ENCODE measurements at places on chromosomes 12 and 14.

DNA sequence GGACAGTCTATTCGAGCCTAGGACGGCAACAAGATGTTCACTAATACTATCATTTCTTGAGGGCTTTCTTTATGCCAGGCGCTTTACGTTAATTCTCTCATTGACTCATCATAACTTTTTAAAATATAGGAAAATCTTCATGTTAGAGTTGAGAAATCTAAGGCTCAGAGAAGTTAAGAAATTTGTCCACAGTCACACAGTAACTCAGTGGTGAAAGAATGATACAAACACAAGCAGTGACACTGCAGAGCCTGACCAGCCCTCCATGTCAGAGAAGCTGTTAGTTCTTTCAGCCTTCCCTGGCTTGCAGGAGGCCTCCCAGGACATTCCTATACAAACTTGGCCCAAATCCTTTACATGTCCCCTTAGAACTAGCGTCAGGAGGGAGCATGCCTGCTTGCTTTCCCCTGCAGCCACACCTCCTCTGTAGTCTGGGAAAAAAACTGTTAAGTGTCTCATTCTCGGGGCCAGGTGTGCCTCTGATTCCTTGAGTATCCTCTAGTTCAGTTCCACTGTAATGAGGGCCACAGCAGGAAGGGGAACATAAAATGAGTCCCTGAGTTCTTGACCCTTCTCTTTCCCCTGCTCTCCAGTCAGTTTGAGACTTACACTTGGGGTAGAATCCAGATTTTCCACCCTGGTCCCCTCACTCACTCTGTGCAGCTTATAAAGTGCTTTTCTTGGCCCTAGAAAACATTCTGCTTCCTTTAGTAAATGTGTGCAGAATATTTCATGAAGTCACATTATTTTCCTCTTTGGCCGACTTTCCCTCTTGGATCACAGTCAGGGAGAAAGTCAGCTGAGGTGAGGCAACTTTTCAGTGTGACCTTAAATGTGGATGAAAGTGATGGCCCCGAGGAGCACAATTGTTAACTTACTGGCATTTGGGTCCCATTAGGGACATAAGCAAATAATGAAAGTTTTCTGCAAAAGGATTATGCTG is 152.2 kb upstream of the HIF1A start:
- no peak for DNase-seq

DNA sequence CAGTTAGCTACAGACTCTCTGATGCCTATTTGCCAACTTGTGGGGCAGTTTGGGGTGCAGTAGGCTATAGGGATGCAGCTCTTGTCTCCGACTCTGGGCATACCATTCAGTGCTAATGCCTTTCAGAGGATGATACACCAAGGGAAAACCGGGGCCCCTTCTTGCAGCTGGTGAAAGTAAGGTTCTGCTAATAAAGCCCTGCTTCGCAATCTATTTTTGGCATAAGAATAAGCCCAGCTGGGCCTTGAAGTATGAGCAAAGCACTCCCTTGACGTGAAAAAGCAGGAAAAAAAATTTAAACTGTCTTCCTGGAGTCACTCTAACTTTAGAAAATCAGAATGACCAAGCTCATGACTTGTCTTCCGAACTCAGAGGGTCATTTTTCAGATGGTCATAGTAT is 124.1 kb upstream of the RBM19 start:
- no peak for DNase-seq

DNA sequence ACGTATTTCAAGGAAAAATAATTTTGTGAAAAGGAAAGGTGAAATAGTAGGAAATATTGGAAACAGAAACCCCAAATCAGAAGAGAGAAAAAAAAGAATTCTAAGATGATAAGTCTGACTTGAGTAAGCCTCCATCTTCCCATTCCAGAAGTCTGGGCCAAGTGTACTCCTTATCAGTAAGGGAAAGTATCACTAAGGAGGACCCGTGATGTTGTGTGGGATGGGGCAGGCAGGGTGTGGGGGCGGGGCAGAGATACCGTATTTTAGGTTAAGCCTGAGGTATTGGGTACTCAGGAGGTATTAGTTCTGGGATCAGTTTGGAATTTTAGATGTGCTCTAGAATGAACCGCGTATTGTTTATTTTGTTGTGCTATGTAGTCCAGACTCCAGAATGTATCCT is 33.8 kb upstream of the PSMA6 start:
- no peak for DNase-seq

DNA sequence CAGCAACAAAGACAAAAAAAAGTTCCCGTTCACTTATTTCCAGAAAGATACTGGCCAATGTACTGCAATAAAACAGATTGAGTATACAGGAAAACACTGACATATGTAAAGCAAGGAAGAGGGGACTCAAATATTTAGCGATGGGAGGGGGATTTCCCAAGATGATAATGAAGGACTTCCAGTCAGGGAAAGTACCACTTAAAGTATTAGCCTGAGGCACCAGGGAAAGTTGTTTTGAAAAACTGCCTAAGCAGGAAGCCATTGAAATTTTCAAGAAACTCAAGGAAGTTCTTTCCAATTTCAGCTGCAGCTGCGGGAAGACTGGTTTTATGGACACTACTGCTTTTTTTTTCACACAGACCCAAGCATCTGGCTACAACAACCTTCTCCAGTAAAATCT is 1007.4 kb upstream of the NOVA1 start:
- no peak for DNase-seq

DNA sequence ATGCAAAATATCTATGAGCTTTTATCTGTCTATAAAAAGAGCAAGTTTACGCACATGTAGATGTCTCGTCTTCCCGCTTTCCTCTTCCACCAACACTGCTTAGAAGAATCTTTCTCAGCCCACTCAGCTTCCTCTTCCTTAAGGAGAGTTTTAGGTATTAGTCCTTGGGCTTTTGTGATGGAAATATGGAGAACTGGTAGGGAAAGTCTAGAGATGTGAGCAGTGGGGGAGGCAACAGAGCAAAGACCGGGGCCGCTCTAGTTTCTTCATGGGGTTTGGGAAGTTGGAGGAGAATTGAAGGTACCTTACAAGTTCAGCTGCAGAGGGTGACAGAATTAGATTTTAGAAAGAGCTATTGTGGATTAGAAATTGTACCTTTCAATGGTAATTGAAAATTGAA is 56.3 kb upstream of the CPNE8 start:
- DNase-seq = no peak

DNA sequence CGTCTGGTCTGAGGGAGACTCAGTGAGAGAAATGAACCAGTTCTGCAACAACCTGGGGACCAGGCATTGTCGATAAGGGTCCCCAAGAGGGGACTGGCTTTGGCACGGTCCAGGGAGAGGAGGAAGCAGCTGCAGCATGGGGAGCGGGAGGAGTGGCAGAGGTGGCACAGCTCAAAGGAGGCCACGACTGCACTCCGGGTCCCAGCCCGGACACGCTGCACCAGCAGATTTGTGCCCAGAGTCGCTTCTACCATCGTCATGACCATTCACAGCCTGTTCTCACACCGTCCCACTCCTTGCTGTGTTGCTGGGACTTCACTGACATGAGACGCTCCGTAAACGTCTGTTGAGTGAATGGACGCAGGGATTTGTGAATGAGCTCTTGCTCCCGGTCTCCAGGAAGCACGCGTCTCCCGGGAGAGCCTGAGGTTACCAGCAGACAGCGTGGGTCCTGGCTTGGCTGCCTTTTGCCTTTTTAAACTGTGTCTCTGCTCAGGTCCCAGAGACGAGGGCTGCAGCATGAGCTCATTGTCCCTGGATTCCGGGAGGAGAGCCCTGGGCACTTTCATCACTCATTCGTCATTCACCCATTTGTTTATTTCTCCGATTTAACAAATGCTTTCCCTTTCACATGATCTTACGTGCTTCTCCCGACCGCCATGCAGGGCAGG is 137.0 kb downstream of the PIWIL1 start:
- no peak for DNase-seq

DNA sequence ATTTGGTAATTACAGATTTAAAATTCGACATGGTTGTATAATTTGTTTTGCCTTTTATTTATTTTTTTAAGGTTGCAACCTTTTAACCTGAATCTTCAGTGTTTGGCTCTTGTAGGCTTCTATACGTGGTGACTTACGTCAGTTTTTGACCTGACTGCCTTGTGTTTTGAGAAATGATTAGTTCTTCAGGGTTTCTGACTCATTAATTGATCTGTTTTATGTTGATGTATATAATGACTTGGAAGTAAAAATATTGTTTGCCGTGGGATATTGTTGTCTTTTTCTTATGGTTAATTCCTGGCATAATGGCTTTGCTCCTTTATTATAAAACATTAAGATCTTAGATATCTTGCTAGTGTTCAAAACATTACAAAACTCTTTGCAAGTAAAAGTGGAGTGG is 2.5 kb downstream of the RASSF8 start:
- no peak for DNase-seq

DNA sequence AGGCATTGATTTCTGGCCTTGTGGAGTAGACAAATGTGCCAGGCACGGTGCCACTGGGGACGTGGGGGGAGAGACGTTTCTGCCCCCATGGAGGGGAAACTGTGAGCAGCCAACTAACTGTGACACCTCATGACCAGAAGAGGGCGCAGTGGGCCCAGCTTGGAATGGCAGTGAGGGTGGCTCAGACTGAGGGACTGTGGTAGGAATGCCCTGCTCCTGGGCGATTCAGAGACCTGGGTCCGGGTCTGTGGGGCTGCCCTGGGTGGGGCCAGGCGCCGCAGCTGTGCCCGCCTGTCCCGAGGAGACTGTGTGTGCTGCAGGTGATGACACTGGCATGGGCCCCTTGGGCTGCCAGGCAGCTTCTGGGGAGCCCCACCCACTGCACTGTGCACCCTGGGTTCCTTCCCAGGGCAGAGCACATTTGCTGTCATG is 60.6 kb downstream of the SLC25A47 start:
- no peak for DNase-seq

- DNase-seq = no peak
These were observed 32.8 kb upstream of the TOMM20L start for GRCh38 chr14:58362798-58363412.

- DNase-seq = peak; percentile 63
These were observed 171.1 kb downstream of the DACT1 start for GRCh38 chr14:58808828-58809227.

- DNase-seq = no peak
These were observed 695.5 kb upstream of the LRFN5 start for GRCh38 chr14:40911141-40911540.

GRCh38 chr14:51525739-51526138 is 126.0 kb upstream of the FRMD6 start:
- DNase-seq = no peak

DNA sequence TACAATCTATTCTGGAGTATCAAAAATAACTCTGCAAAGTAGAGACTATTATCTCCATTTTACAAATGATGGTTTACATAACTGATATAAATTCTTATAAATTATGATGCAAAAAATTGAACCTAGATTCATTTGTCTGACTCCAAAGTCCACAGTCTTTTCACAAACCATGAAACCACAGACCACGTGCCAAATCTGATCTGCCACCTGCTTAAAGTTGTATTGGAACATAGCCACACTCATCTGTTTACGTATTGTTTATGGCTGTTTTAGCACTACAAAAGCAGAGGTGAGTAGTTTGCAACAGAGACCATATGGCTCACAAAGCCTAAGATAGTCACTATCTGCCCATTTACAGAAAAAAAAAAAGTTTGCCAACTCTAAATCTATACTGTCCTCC is 105.3 kb downstream of the KCNH5 start:
- DNase-seq = no peak

- DNase-seq = no peak
These were observed 8.1 kb downstream of the LETMD1 start for GRCh38 chr12:51056242-51056641.

Data from brain pericyte (primary cell).